ENCODE measurements at places on chromosomes 6 and 20. TPM values are rescaled to one million over a fixed set of nuclear protein-coding genes. Genes with fewer than 3 reads are reported as not detected.

GPX6 gene
- not detected for total RNA-seq

HSPA1L gene
- 2.9 TPM for total RNA-seq

PAQR8 gene
- total RNA-seq = 9.2 TPM

PSORS1C2 gene
- not detected for total RNA-seq

KCNK16 gene
- total RNA-seq = not detected

NR2E1 gene
- not detected for total RNA-seq

CAGE1 gene
- 0.30 TPM for total RNA-seq

SDCBP2 gene
- 14.3 TPM for total RNA-seq

DOK5 gene
- 0.32 TPM for total RNA-seq

SRC gene
- 6.4 TPM for total RNA-seq

CRIP3 gene
- 4.6 TPM for total RNA-seq

FRMD1 gene
- not detected for total RNA-seq

CD83 gene
- 12.3 TPM for total RNA-seq

RIPPLY2 gene
- total RNA-seq = not detected

Data from activated T-helper 17 cell treated with anti-CD3 and anti-CD28 coated beads, Interleukin-2, amount 50 U/mL, for 72 hours (primary cell).